Activated gamma-delta T cell (primary cell): ENCODE measurements at places on chromosomes 7 and 10.

DNA sequence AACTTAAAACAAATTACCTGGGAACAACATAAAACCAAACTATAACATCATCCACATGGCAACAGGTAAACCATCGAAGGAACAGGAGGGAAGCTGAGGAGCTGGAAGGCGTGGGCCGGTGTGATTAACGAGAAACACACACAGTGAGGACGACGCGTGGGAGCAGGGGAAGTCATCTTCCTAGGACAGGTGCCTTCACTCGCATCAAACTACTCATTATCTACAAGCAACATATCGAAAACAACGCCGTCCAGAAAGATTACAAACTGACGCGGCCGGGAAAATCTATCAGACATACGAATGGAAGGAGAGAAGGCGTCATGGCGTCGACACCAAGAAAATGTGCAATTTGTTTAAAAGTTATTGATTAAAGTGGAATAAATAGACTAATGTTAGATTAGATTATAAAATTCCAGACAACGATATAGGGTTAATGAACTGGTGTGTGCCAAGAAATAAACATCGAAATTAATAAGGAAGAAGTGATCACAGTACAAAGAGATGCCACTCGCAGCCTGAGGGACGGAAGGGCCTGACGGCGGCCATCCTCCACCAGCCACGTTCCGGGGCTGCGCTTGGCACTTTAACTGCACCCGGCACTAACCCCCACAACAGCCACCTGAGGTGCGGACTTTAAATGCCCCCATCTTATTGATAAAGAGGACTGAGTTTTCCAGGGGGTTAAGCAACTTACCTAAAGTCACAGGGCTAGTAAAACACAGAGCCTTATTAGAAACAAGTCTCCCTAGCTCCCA is 581.7 kb downstream of the DNAJB6 start:
- DNase-seq: no peak

DNA sequence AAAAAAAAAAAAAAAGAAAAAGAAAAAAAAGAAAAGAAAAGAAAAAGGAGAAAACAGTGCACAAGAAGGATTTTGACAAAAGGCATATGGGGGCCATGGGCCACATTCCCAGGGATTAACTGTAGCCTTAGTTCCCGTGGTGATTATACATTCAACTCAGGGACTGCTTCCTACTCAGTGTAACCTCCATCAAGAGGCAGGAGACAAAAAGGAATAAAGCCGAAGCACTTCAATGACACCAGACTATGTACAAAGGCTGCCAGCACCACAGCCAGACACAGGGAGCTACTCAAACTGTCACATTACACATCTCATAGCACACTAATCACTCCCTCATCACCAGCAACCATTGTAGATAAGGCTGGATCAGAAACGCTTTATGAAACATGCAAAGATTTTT is 5.1 kb upstream of the PMPCB start:
- no peak for DNase-seq

GRCh38 chr7:131164025-131164925 is 163.4 kb upstream of the MKLN1 start:
- DNase-seq: no peak

DNA sequence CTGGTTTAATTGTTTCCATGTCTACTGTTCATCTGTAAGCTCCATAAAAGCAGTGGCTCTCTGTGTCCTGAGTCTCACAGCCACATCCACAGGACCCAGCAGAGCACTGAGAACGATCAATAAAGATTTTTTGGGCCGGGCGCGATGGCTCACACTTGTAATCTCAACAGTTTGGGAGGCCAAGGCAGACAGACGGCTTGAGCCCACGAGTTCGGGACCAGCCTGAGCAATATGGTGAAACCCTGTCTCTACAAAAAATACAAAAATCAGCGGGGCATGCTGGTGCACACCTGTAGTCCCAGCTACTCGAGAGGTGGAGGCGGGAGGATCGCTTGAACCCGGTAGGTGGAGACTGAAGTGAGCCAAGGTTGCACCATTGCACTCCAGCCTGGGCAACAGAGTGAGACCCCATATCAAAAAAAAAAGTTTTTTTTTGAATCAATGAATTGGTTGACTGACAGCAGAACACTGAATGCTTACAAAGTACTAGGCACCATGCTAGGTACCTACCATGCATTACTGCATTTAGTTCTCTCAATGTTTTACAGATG is 4.5 kb downstream of the SLC37A3 start:
- no peak for DNase-seq

DNA sequence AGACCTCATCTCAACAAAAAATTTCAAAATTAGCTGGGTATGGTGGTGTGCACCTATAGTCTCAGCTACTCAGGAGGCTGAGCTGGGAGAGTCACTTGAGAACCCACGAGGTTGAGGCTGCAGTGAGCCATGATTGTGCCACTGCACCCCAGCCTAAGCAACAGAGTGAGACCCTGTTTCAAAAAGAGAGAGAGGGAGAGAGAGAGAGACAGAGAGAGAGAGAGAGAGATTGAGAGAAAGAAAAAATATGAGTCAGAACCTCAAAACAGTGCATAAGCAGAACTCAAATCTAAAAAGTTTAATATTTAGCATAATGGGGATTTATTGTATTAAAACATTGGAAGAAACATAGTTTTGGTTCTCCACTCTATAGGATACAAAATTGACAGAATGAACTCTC is 17.5 kb upstream of the OTUD1 start:
- no peak for DNase-seq

- DNase-seq: no peak
These were observed 218.3 kb downstream of the DOCK4 start for GRCh38 chr7:111987886-111988285.

- no peak for DNase-seq
These were observed 14.8 kb downstream of the MBL2 start for GRCh38 chr10:52757773-52758172.

DNA sequence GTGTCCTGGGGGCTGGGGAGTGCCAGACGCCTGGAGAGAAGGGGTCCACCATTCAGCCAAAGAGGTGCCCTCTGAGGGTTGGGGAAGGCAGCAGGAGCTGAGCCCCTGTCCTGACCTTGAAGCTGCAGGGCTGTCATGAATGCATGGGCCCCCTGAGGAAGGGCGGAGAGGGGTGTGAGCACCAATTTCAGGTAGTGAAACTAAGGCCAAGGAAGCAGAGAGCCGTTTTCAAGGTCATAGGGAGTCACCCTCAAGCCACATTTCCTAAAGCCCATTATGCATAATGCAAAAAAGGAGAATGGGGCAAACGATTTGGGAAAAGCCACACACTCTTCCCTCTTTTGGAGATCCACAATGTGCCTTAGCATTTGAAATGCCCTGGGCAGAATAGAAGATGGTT is 37.2 kb downstream of the FIGNL1 start:
- no peak for DNase-seq

- DNase-seq: no peak
These were observed 19.7 kb upstream of the PRPF18 start for GRCh38 chr10:13567030-13567429.

- DNase-seq: no peak
These were observed 39.2 kb upstream of the JCAD start for GRCh38 chr10:30098629-30099028.
